ENCODE measurements at places on chromosomes 4 and X.

GRCh38 chr4:70099206-70099605 lies 49.0 kb downstream of the HTN1 start:
- DNase-seq, result no peak

- no peak for DNase-seq
Observed at GRCh38 chrX:34624416-34624815, 32.7 kb downstream of the TMEM47 start.

DNA sequence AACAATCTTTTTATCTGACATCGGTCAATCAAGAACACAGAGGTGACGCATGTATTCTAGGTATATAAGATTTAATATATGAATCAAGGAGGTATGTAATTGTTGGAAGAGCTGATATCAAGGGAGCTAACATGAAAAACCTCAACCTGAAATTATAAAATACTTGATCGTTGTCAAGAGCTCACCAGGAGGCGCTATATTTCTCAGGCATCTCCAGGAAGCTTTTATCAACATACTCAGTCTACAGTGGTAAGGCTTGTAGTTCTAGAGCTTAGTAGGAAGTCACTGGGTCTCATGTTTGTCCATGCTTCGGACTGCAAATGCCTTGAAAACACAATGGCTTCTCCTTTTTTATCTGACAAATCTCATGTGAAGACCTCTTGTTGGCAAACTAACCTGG lies 156.1 kb downstream of the GRXCR1 start:
- DNase-seq, result peak; percentile 2

DNA sequence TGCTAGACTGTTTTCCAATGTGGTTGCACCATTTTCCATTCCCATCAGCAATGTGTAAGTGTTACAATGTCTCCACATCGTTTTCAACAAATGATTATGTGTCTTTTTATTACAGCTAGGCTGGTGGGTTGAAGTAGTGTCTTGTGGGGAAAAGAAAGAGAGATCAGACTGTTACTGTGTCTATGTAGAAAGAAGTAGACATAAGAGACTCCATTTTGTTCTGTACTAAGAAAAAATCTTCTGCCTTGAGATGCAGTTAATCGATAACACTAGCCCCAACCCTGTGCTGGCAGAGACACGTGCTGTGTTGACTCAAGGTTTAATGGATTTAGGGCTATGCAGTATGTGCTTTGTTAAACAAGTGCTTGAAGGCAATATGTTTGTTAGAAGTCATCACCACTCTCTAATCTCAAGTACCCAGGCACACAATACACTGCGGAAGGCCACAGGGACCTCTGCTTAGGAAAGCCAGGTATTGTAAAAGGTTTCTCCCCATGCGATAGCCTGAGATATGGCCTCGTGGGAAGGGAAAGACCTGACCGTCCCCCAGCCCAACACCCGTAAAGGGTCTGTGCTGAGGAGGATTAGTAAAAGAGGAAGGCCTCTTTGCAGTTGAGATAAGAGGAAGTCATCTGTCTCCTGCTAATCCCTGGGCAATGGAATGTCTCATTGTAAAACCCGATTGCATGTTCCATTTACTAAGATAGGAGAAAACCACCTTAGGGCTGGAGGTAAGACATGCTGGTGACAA lies 23.0 kb upstream of the UGT2B15 start:
- DNase-seq, result no peak

DNA sequence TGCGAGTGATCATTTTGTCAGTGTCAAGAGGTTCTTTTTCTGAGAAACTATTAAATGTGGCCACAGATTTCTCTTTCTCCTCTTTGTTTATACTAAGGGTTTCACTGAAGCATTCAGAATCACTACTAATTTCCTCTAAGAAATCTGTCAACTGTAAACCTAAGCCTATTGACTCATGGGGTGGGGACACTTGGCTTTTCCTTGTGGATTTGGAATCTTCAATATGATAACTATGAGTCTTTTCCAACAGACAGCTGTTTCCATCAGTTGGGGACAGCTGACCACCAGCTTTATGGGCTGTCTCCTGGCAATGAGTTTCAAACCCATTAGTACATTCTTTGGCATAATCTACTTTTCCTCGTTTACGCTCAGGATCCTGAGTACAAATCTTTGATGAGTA lies 13.8 kb downstream of the PGRMC1 start:
- DNase-seq, result no peak

GRCh38 chrX:50967736-50968135 lies 57.2 kb downstream of the BMP15 start:
- DNase-seq, result peak; percentile 3

GRCh38 chr4:36722986-36723385 lies 441.6 kb downstream of the DTHD1 start:
- no peak for DNase-seq

DNA sequence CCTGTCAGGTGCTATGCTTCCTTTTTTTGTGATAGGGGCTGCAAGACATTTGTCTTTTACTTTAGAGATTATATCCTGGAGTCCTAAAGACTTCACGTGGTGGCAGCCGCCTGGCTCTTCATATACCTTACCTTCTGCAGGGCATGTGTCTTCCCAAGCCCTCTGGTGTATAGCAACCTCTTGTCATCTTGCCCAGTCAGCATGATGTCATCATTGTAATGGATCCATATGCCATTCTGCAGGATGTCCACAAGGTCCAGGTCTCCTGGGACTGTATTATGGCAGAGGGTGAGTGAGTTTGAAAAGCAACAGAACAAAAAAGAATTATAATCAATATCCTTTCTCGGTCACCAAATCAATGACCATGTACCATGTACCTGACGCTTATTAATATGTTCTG lies 82.2 kb upstream of the SCOC start:
- DNase-seq, result peak; percentile 48

DNA sequence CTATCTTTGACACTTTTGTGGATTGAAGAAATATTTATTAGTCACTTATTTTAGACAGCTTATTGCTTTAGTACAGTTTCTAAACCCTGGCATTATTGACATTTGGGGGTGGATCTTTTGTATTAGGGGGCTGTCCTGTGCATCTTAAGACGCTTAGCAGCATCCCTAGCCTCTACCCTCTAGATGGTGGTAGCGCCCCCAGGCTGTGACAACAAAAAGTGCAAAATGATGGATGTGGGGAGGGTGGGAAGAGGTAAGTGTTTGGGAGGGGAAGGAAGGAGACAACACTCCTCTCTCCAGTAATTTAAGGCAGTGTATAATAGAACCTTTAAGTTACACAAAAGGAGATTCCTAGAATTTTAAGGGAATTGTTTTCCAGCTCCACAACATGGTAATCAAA lies 1210.6 kb downstream of the C4orf33 start:
- no peak for DNase-seq

- DNase-seq, result no peak
Observed at GRCh38 chr4:55876387-55876786, 22.9 kb downstream of the EXOC1 start.

- DNase-seq, result no peak
Observed at GRCh38 chr4:26873391-26874026, 12.9 kb downstream of the STIM2 start.

DNA sequence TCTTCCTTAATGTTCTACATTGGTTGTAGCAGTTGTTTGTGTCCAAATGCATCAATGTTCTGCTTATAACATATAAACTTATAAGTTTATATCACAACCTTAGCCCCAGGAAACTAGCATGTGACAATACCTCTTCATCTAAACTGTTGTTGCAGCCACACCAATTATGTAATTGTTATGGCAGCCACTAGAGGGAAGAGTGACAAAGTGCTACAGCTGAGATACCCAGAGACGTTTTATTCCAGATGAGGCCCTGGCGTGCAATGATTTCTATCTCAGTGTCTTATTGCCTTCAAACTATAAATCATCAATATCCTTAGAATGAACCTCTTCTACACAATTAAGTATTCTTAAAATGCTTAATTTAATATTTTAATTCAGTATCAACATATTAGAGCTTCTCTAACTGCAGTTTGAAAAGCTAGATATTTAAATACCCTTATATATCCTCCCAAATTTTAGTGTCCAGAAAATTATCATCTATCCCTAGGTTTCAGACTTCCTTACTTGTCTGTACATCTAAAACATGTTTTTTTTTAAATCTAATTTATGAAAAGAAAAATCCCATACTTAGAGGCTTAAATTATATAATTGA lies 171.6 kb downstream of the PCDH10 start:
- peak; percentile 38 for DNase-seq

DNA sequence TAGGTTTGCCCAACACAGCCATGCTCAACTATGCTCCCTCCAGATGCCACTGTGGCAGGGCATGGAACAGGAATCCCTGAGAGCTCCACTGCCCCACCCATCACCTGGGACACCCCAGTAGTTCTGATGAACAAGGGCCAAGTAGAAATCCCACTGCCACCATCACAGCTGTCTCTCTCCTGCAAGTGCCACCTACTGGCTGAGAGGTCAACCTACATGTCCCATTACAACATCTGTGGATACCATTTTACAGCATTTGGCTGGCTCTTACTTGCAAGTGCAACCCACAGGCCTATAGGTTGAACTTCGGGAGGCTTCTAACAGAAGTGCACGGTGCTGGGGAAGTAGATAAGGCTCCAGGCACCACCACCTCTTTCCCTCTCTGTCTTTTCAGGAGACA lies 142.5 kb downstream of the CXXC4 start:
- DNase-seq, result peak; percentile 6

DNA sequence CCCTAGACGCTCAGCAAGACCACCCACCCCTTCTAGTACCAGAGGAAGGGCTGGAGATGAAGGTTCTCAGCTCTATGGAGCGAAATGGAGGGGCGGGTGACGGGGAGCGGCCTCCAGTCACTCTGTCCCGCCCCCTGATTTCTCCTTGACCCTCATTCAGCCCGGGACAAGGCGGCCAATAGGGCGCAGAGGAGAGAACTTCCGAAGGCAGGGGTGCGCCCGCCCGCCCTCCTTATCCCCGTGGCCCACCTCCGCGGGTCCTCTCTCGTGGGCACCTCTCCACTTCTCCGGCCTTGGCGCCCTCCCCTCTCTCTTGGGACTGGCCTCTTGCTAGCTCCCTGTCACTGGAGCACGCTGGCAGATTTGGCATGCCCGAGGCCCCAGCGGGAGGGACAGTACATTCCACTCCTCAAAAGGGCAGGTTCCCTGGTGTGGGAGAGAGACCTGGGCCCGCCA lies 1.1 kb upstream of the SEPTIN6 start:
- no peak for DNase-seq

- no peak for DNase-seq
Observed at GRCh38 chrX:146604196-146604595, 205.4 kb upstream of the CXorf51B start.

DNA sequence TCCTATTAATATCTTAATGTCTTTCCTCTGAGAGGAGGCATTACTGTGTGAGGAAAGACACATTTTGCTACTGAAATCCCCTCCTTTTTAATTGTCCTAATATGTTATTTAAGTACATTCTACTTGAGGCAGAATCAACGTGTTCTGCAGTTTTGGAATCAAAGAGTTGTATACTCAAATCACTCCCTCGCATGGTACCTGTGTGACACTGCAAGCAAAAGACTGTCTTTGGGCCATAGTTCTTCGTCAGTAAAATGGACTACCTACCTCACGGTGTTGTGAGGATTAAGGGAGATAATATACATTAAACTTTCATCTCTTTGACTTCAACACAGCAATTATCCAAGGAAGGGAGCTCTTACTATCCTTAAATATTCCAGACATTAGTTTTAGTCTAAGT lies 61.5 kb downstream of the TIGD2 start:
- no peak for DNase-seq

GRCh38 chr4:68163754-68164153 lies 34.1 kb upstream of the TMPRSS11F start:
- no peak for DNase-seq

DNA sequence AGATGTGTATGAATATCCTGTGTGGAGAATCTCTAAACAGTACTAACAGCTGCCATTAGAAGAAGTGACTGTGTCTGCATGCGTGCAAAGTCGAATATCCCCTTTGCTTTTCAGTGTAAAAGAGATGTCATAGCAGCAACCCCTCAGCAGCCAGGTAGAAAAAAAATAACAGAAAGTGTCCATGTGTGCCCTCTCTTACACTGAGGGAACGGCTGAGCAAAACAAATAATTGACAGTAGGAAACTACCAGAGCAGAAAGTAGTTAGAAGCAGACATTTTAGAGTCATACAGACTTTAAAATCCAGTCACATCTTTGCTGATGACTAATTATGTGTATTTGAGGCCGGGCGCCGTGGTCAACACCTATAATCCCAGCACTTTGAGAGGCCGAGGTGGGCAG lies 370.8 kb downstream of the GPM6A start:
- DNase-seq, result no peak

DNA sequence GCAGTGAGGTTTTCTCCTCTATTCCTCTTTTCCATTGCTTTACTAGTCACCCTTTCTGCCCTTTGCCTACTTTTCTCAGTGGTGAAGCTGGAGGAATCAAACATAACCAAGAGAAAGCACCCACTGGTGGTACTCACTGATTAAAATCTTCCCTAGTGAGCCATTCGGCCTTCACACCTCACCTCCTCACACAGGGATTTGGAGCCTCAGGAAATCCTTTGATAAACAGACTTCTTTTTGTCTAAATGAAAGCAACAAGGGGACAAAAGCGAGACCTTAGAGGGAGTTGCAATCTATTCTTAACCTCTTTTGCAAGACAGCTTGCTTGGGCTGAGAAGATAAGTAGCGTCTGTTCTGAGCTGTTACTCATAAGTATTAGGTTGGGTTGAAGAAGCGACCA lies 572.6 kb downstream of the ZNF674 start:
- no peak for DNase-seq

GRCh38 chr4:127698789-127699200 lies 31.4 kb upstream of the SLC25A31 start:
- DNase-seq, result peak; percentile 93

GRCh38 chr4:142092941-142093340 lies 456.6 kb downstream of the IL15 start:
- DNase-seq, result no peak

DNA sequence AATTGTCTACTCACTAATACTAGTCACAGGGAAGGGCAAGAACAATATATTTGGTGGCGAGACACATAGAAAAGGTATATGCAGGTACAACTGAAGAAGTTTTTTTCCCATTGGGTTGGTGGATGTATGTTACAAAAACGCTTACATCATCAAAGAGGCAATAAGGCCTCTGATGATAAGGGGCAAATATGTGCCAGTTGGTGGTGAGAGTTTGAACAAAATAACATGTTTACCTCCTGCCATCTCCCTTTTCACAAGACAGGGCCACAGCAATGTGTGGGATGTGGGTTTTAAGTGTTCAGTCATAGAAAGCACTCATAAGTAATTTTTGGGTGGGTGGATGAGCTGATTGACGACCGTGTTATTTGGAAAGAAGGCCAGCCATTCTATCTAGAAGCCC lies 41.7 kb downstream of the PAGE2 start:
- no peak for DNase-seq

DNA sequence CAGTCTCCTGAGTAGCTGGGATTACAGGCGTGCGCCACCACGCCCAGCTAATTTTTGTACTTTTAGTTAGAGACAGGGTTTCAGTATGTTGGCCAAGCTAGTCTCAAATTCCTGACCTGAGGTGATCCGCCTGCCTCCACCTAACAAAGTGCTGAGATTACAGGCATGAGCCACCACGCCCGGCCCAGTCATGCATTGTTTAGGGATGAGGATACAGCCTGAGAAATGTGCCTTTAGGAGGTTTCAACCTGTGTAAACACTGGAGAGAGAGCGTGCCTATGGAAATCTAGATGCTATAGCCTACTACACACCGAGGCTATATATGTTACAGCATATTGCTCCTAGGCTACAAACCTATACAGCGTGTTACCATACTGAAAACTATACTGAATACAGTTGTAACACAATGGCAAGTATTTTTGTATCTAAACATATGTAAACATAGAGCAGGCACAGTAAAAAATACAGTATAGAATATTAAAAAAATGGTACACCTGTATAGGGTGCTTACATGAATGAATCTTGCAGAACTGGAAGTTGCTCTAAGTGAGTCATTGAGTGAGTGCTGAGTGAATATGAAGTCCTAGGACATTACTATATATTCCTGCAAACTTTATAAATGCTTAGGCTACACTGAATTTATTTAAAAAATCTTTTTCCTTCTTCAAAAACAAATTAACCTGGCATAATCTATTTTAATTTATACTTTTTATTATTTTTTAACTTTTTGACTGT lies 588.2 kb upstream of the ADGRL3 start:
- peak; percentile 46 for DNase-seq

All from HT1080 (cell line).